ENCODE measurements at places on chromosomes 5 and 9.

DNA sequence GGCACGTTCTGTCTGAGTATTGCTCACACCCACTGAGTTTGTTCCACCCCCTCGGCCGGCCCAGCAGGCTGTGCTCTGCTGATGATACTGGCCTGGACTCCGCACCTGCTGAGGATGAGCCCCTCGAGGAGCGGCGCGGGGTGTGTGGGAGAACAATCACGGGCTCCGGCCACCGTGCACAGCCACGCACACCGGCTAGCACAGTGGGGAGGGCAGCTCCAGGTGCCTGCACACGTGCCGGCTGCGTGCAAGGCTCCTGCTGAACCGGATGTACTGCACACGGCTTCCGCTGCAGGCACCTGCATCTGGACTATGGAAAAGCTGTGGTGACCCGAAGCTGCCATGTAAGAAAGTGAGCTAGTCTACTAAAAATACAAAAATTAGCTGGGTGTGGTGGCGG is 485.2 kb upstream of the CDH9 start:
- DNase-seq = no peak

GRCh38 chr9:76510041-76510440 is 51.1 kb downstream of the GCNT1 start:
- DNase-seq = no peak

DNA sequence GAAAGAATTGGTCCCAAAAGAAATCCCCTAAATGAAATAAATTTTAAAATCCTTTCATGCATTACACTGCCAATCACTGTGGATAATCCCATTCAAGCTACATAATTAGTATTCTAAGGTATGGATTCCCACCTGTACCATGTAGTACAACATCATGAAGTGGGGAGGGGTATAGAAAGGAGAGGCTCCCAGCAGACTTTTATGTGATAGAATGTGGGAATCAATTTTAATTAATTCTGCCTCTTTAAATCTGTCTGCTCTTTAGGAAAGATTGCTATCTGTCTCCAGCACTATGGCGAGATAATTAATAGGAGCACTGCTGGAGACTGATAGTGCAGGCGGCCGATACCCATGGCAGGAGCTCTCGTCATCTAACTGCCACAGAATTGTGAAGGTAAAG is 95.4 kb downstream of the CDH12 start:
- DNase-seq = no peak

GRCh38 chr5:136474466-136474865 is 109.1 kb upstream of the TRPC7 start:
- no peak for DNase-seq

DNA sequence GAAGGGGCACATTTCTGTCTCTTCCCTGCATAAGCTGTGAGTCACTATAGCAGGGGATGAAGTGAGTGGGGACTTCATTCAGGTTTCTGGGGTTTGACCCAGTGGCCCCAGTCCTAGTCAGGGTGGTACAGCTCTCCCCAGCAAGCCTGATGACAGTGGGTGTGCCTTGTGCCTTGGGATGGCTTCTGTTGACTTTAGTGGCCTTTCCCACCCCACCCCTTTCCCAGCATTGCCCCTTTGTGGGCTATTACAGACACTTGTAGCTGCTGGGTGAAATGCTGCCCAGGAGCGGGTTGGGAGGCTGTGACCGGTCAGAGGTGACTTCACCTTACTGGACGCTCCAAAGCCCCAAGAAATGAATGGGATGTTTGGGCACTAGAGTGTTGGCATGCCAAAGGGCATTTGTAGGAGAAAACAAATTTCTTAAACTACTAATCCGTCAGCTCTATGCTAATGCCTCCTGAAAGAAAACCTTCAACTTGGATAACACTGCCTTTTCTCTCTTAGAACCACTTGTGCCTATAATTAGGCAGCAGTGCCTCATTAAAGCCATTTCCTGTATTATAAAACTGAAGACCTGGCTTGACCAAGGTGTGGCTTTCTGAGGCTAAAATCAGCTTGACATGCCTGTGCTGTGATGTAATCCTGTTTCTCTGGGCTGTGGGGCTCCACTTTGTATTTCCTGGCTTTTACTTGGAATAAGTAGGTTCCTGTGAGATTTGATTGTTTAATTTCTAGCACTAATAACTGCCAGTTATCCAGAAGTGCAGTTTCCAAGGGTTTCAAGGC is 119.0 kb upstream of the SLC25A48 start:
- no peak for DNase-seq

DNA sequence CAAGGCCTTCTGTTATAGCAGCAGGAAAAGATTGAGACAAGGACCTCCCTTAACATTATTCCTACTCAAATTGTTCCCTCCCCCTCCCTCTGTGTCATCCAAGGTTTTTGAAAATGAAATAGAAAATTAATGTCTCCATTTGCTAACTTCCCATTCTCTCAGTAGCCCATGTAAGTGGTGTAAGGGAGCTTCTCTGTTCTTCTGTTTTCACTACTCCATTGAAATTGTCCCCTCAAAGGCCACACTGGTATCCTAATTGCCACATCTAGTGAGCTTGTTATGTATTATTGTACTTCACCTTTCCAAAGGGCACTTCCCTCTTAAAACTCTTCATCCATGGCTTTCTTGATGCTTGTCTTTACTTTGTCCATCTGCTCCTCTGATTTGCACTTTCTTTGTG is 131.2 kb upstream of the PIK3R1 start:
- no peak for DNase-seq

DNA sequence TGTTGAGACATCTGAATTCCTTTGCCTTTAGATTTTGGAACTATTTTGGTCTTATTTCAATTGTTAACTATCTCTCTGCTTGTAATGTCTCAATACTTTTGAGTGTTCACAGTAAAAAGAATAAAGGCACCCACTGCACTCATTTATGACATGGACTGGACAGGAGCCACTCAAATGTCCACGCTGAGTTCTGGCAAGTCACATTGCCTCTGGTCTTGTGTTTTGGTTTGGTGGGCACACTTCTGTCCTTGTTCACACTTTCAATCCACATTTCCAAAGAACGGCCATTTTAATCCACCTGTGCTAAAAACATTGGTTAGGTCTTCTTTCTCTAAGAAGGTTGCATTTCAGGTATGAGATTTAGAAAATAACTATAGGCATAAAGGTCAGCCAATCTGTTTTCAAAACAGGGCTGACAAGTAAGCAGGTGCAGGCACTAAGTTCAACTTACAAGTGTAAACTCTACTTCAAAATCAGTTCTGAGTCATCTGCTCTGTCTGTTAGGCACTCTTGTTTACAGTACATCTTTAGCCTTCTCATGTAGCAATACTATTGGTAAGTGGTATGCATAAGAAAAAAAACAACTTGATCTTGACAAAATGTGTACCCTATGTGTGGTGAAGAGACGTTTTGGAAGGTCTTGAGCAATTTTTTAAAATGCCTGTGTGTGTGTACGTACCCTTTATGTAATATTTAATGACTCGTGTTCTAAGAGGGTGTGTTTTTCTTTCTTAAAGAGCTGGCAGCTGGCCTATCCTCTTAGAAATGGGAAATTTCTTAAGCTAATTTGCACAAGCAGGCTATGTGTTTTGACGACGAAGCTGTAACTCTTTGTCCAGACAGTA is 31.5 kb upstream of the ZFAND5 start:
- DNase-seq = no peak

- no peak for DNase-seq
Observed at GRCh38 chr9:89281106-89281505, 29.9 kb upstream of the CKS2 start.

GRCh38 chr9:13508681-13509080 is 229.2 kb upstream of the MPDZ start:
- DNase-seq = no peak

GRCh38 chr5:36877667-36878391 is 1.3 kb downstream of the NIPBL start:
- peak; percentile 27 for DNase-seq

DNA sequence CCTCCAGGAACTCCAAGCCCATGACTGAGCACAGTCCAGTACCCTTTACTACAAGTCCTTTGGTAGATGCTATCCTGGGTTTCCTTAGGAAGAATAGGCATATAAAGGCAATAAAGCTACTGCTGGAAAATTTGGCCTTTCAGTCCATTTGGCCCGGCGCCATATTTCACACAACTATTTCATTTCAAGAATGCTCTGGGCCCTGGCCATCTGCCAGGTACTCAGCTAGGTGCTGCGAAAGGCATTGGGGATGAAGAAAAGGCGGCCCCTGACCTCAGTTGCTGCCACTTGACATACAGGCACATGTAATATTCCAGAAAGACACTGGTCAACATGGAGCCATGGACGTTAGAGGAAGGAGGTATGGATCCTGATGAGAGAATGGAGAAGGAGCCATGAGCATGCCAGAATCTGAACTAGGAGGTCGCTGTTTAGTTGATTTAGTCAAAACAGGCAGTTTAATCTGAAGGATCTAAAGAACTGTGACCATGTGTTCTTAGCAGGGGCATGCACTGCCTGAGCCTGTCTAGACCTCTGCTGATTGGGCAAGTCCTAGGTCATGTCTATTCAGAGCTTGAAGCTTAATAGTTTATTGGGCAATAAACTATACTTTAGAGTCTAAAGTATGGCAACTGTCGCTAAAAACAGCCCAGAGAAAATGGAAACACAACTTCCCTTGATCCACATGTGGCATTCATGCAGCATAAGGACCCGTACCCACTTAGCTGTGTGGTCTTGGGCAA is 149.3 kb downstream of the MELK start:
- no peak for DNase-seq

GRCh38 chr5:169803077-169803981 is 166.3 kb downstream of the DOCK2 start:
- no peak for DNase-seq

DNA sequence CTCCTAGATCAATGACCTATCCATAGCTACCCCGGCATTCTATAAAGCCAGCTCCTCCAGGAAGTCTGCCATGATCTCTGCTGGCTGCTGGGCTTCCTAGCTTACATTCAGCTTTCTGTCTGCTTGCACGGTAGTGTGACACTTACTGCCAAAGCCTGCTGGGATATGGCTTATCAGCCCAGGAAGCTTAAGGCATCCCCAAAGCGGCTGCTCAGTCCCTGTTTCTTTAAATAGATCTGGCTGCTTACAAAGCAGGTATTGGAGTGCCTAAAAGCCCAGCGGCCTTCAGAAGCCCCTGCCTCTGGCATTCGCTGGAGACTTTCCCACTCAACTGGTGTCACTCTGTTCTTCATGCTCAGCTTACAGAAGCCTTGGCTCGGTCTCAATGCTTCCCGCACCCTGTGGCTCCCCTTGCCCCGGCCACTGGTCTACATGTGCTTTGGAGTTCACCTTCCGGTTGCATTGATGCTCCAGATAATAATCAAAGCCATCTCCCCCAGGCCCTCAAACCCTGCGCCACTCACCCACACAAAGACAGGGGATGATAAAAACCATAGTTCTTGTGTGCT is 31.3 kb upstream of the STRBP start:
- DNase-seq = no peak

DNA sequence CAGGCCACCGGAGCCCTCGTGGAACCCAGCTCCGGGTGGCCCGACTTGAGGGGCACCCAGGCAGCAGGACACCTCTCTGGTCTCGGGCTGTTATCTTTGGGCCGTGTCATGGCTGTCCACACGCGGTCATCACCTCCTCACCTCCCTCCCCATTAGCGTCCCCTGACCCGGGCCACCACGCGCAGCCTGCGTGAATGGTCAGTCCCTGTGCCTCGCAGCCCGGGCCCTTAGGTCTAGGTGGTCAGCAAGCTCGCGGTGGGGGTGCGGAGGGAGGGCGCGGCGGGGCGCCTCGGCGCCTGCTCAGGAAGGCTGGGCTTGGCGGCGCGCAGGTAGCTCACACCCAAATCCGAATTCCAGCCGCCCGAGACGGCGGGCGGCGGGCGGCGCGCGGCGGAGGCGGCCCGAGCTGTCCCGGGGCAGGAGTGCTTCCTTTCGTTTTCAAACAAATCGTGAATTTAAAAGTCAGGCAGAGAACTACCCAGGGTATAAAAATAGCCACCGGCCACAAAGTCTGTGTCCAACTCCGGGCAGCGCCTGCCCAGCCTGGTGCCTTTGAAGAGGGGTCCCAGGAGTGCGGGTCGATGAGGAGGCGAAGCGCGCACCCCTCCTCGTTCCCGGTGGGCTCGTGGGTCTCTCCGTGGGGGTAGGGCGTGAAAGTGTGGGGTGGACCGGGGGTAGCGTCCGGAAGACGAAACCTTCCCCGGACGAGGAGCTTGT is 1.0 kb upstream of the RXRA start:
- DNase-seq = peak; percentile 40

- DNase-seq = no peak
Observed at GRCh38 chr9:118961857-118962256, 407.4 kb downstream of the BRINP1 start.

GRCh38 chr9:116800885-116801284 is 113.8 kb downstream of the TRIM32 start:
- no peak for DNase-seq

- DNase-seq = no peak
Observed at GRCh38 chr5:139822553-139823425, 27.2 kb downstream of the PSD2 start.

- no peak for DNase-seq
Observed at GRCh38 chr5:3080366-3080765, 328.9 kb upstream of the IRX2 start.

DNA sequence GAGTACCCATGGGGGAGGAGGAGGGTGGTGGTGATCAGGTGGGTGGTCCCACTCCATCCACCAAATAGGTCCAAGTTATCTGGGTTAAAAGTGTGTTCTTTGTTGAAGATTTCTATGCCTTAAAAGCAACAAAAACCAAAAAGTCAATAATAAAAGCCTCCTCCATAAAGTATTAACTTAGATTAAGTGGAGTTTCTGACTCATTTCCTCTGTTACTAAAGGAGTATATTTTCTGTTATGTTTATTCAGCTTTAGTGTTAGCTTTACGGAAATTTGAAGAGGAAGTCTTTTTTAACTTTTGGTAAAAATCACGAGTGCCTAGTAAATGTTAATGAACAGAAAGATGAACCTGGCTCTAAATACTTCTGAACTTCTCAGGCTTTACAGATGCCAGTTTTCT is 17.8 kb downstream of the FBXO38 start:
- DNase-seq = no peak

DNA sequence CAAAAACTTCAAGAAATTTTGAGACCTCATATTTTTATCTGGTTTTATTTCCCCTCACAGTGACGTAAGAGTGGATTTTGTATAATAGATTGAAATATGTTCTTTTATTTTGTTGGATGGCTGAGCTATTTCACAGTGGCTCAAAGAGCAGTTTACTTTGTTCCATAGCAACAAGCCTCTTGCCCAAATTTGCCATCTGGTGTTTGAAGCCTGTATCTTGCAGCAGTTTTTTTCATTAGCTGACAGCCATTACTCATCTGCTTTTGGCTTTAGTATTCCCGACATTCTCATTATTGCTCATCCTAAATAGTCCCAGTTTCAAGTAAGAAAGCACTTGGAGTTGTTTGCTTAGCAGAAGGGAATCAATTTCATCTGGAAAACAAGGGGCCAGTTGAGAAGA is 36.3 kb downstream of the GDA start:
- DNase-seq = no peak

- DNase-seq = no peak
Observed at GRCh38 chr5:118007262-118007661, 981.1 kb downstream of the DTWD2 start.

DNA sequence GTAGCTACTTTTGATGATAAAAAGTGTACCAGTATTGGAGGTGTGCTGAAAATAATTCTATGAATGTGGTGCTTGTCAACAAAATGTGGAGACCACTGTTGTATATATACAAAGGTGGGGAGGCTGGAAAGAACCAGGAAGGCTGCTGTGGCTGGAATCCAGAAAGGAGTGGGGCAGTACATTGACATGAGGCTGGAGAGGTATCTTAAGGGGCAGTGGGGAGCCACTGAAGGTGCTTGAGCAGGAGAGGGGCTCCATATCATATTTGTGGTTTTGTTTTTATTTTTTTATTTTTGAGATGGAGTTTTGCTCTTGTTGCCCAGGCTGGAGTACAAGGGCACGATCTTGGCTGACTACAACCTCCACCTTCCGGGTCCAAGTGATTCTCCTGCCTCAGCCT is 87.9 kb upstream of the NEURL1B start:
- no peak for DNase-seq

GRCh38 chr5:124263680-124264491 is 482.6 kb downstream of the ZNF608 start:
- no peak for DNase-seq
